ENCODE measurements at places on chromosomes 2 and 18. TPM values are rescaled to one million over a fixed set of nuclear protein-coding genes. Genes with fewer than 3 reads are reported as not detected.

DNA sequence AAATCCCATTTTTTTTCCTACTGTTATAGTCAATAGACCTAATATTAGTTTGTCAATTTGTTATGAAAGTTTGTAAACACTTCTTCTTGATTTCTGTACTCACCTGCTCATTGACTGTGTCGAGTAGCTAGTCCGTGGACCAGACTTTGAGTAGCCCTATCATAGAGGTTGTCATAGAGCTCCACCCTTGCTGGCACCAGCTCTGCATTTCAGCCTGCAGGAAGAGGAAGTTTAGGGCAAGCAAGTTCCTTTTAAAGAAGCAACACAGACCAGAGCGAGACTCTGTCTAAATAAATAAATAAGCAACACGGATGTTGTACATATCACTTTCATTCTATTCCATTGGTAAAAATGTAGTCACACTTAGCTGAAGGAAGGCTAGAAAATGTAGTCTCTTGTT is 74.0 kb downstream of the MCFD2 start:
- peaks cover 11% of the 10 kb centered on the region for H3K27me3 ChIP-seq
- H3K4me1 ChIP-seq = no peaks in the 10 kb centered on the region
- H3K36me3 ChIP-seq = no peaks in the 10 kb centered on the region
- H3K27ac ChIP-seq = no peak overlapping the region

DNA sequence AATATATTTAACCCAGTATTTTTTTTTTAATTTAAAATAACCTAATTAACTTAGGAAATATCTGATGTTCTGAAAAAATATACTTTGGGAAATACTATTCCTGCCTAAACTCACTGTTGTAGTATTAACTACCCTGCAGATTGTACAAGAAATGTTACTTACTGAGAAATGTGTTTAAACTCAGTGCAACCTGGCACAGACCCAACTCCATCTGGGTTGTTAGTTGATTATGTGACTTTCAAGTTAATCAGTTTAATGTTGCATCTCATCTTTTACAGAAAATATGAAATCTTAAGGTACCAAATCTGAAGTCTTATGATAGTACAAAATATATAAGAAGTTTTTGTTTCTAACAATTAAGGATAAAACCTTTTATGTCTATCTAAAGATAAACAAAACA is 27.3 kb downstream of the VAPA start:
- no peak overlapping the region for H3K27ac ChIP-seq
- H3K27me3 ChIP-seq = no peaks in the 10 kb centered on the region
- H3K36me3 ChIP-seq = peaks cover 55% of the 10 kb centered on the region
- no peak for DNase-seq
- no peak overlapping the region for H3K4me3 ChIP-seq
- H3K4me1 ChIP-seq = no peaks in the 10 kb centered on the region

- no peak overlapping the region for H3K27ac ChIP-seq
- no peak for DNase-seq
- no peaks in the 10 kb centered on the region for H3K4me1 ChIP-seq
- no peaks in the 10 kb centered on the region for H3K36me3 ChIP-seq
- no peak overlapping the region for H3K4me3 ChIP-seq
Measured at GRCh38 chr2:11997142-11997541, 250.7 kb downstream of the LPIN1 start.

DNA sequence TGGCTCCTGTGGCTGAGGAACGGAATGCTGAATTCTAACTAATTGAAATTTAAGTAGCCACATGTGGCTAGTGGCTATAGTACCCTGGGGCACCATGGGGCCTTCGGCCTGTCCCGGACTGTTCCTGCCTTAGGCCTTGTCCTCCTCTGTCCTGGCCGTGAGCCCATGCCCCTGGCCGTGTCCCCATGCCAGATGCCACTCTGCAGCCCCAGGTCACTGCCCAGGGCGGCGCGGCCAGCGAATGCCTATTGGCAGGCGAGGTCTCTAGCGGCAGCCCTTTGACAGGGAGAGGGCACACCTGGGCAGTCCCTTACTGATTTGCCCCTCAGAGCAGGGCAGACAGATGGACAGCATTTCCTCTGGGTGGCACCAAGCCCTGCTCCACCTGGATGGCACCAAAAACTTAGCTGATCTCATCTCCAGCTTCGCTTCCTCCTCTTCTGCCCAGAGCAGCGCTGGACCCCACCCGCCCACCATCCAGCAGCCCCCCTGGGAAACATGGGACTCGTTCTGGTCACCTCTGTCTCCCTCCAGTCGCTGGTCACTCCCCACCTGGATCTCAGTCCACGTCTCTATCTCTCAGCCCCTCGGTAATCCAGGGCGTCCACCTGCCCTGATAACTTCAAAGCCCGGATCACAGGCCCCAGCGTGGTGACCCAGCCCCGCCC is 1.1 kb upstream of the DGKD start:
- peak overlapping the region; percentile 86 for H3K4me3 ChIP-seq
- peaks cover 25% of the 10 kb centered on the region for H3K36me3 ChIP-seq
- peak overlapping the region; percentile 84 for H3K27ac ChIP-seq
- peaks cover 2% of the 10 kb centered on the region for H3K27me3 ChIP-seq
- H3K4me1 ChIP-seq = peaks cover 68% of the 10 kb centered on the region

DNA sequence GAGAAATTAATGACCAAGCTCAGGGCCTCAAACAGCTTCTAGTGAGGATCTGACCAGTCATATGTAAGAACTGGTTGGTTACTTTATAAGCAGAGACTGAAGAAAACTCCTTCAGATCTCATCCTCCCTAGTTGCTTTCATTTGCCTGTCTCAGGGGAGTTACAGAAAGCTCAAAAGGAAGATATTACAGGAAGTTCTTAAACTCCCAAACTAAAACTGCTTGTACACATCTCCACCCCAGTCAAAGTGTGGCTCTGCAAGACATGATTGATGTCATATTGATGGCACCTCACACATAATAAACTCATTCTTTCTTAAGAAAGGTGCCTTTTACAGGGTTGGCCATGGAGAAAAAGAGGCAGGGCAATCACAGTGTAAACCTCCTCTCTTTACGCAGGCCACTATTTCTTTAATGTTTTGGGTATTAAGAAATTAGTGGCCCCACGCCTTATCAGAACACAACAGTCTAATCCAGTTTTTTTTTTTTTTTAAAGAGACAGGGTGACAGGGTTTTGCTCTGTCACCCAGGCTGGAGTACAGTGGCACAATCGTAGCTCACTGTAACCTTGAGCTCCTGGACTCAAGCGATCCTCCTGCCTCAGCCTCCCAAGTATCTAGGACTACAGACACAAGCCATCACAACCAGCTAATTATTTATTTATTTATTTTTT is 62.6 kb upstream of the STK17B start:
- no peak for DNase-seq
- H3K36me3 ChIP-seq = peaks cover 24% of the 10 kb centered on the region
- H3K27me3 ChIP-seq = no peaks in the 10 kb centered on the region
- H3K4me1 ChIP-seq = peaks cover 91% of the 10 kb centered on the region
- H3K27ac ChIP-seq = peak overlapping the region; percentile 85
- H3K4me3 ChIP-seq = no peak overlapping the region

- H3K4me3 ChIP-seq = no peak overlapping the region
- no peaks in the 10 kb centered on the region for H3K36me3 ChIP-seq
- DNase-seq = no peak
- H3K27ac ChIP-seq = no peak overlapping the region
- H3K4me1 ChIP-seq = no peaks in the 10 kb centered on the region
Measured at GRCh38 chr2:165989851-165990250, 36.3 kb upstream of the TTC21B start.

Gene AGAP1
- total RNA-seq = 1.2 TPM

- no peaks in the 10 kb centered on the region for H3K27me3 ChIP-seq
- no peak overlapping the region for H3K27ac ChIP-seq
- no peak for DNase-seq
- H3K4me3 ChIP-seq = no peak overlapping the region
- no peaks in the 10 kb centered on the region for H3K36me3 ChIP-seq
Measured at GRCh38 chr18:11488175-11488574, 121.2 kb upstream of the SLC35G4 start.

DNA sequence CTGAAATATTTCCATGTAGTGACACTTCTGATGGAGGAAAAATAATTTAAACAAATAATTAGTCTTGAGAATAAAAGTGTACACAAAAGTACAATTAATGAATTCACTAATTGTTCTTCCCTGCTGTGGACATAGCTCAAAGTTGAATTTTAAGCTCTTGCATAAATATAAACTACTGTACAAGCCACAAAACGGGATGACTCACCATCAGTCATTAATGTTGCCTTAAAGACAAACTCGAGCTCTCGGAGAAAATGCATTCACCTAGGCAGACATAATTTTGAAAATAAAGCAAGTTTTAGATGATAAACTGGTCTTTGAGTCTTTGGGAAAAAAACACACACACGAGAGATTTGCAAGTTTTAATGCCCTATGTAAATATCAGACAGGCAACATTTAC is 436.4 kb downstream of the ZNF521 start:
- H3K36me3 ChIP-seq = no peaks in the 10 kb centered on the region
- H3K4me1 ChIP-seq = no peaks in the 10 kb centered on the region
- no peak for DNase-seq
- H3K4me3 ChIP-seq = no peak overlapping the region

DNA sequence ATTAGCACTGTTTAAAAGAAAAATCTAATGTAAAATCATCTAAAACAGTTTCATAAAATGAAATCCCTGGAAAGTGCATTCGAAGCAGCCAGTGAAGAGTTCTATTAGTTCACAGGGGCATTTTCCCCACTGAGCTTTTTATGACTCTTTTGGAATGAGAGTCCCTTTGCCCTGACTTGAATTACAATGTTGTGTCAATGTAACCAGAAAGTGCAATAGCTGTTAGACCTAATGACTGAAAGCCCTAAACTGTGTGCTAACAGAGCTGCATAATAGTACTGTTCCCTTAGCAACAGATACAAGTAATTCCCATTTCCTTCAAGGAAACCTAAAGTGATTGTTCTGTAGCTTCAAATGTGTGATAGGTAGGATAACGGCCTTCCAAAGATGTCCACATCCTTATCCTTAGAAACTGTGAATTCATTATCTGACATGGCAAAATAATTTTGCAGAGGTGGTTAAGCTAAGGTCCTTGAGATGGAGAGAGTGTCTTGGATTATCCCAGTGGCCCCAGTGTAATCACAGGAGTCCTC is 134.4 kb downstream of the L3MBTL4 start:
- no peaks in the 10 kb centered on the region for H3K27me3 ChIP-seq
- H3K4me3 ChIP-seq = no peak overlapping the region
- no peaks in the 10 kb centered on the region for H3K36me3 ChIP-seq
- H3K27ac ChIP-seq = no peak overlapping the region

- DNase-seq = no peak
- H3K36me3 ChIP-seq = no peaks in the 10 kb centered on the region
- peaks cover 31% of the 10 kb centered on the region for H3K27me3 ChIP-seq
- H3K4me3 ChIP-seq = no peak overlapping the region
- H3K27ac ChIP-seq = no peak overlapping the region
Measured at GRCh38 chr2:88845772-88846661, 154.5 kb downstream of the RPIA start.

Gene PSD4
- total RNA-seq = 272 TPM

DNA sequence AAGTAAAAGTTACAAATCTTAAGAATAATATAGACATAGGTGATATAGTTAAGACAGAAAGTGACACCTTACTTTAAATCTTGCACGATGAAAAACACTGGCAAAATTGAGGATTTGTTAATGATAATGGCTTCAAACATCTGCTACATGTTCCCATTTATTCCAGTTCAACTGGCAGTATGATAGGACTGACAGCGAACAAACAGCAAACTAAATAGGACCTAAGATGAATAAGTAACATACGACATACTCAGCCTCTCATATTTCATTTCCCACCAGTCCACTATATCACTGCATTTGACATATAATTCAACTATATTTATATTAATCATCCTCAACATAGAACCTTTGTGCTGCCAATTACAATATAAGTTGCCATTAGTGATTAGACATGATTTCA is 36.3 kb downstream of the ACVR1C start:
- no peaks in the 10 kb centered on the region for H3K36me3 ChIP-seq
- peaks cover 6% of the 10 kb centered on the region for H3K27me3 ChIP-seq
- DNase-seq = no peak

DNA sequence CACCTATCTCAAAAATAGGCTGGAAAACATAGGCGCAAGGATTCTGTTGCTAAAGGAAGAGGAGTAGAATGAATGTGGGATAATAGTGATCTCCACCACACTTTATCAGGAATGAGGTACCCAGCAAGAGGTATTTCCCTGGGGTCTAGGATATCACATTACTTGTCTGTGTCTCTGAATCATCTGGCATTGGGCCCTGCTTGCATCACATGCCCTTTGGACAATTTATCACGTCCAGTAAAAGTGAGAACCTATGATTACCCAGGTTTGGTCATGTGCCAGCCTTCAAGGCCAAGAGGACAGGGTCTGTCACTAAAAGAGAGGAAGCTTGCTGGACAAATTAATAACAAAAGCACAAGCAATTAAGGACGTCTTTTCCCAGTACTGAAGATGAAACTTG is 11.4 kb upstream of the TRAPPC8 start:
- H3K36me3 ChIP-seq = no peaks in the 10 kb centered on the region
- peaks cover 3% of the 10 kb centered on the region for H3K27me3 ChIP-seq
- no peak for DNase-seq
- no peak overlapping the region for H3K4me3 ChIP-seq

GRCh38 chr2:180829261-180829660 is 151.1 kb upstream of the UBE2E3 start:
- no peaks in the 10 kb centered on the region for H3K4me1 ChIP-seq
- no peaks in the 10 kb centered on the region for H3K27me3 ChIP-seq
- no peaks in the 10 kb centered on the region for H3K36me3 ChIP-seq
- no peak overlapping the region for H3K27ac ChIP-seq

DNA sequence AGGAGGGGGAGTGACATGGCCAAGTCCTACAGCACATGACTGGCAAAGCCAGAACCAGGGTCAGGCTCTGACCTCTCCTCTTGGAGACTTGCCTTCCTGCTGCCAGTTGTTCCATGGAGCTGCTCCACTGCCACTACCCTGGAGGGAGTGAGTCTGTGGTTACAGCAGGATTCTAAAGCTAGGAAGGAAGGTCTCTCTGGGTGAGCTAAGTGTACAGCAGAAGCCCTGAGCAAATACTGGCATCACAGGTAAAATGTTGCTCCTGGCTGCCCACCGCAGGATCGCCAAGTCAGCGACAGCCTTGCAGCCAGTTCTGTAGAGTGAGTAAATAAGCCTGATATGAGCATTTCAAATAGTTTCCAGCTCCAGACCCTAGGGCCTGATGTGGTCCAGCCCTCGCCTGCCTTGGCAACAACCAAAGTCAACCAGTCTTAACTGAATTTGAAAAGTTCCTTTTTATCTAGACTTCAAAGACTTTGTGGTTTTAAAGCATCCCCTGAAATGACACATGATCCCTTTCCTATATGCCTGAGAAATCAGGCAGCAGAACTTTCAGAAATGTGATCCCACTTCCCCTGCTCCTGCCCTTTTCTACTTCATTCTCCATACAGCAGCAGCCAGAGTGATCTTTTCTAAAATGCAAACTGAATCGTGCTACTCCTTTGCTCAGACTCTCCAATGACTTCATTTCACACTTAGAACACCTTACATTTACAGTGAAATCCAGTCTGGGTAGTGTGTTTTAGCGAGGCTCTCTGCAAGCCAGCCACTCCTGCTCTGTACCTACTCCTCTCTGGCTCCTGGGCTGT is 114.3 kb downstream of the MGAT5 start:
- no peak for DNase-seq
- peaks cover 10% of the 10 kb centered on the region for H3K36me3 ChIP-seq
- no peak overlapping the region for H3K27ac ChIP-seq
- H3K4me1 ChIP-seq = peaks cover 5% of the 10 kb centered on the region

All from activated CD4-positive, alpha-beta memory T cell treated with anti-CD3 and anti-CD28 coated beads, Interleukin-2, amount 10 ng/mL, durations not matched to agents 7 days and 5 days (primary cell).